Stimulated activated CD4-positive, alpha-beta T cell treated with anti-CD3 and anti-CD28 coated beads, TNF-alpha, amount 100 ng/mL, for 1 hour (primary cell): ENCODE measurements at places on chromosomes 2 and 18.

GRCh38 chr2:143856978-143857377 is 662.9 kb downstream of the ZEB2 start:
- DNase-seq: no peak

GRCh38 chr18:5979971-5980457 is 84.7 kb upstream of the TMEM200C start:
- DNase-seq: no peak

DNA sequence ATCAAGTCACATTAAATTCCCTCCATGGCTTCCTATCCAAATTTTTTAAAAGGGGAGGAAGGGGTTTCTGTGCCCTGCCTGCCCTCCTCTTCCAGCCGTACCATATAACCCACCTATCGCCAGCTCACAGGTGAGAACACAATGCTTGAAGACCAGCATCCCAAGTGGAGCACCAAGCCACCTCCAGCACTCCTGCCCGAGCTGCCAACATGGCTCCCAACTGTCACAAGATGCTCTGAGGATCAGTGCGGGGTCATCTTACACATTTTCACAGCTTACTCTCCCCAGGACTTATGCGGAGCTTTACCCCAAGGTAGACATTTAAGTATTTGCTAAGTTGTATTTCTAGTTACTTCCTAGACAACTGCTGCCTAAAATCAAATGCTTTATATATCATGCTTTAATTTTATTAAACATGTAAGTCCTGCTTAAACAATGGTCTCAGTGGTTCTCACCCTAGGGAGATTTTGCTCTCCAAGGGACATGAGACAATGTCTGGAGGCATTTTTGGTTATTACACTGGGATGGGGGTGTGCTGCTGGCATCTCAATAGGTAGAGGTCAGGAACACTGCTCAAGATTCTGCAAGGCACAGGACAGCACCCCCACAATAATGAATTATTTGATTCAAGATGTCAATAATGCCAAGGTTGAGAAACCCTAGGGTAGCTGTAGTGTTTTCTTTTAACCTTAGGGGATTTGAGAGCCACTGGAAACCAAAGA is 45.8 kb downstream of the SF3B1 start:
- DNase-seq: no peak

- peak; percentile 22 for DNase-seq
Observed at GRCh38 chr2:61538920-61539520, 864 bp upstream of the XPO1 start.

DNA sequence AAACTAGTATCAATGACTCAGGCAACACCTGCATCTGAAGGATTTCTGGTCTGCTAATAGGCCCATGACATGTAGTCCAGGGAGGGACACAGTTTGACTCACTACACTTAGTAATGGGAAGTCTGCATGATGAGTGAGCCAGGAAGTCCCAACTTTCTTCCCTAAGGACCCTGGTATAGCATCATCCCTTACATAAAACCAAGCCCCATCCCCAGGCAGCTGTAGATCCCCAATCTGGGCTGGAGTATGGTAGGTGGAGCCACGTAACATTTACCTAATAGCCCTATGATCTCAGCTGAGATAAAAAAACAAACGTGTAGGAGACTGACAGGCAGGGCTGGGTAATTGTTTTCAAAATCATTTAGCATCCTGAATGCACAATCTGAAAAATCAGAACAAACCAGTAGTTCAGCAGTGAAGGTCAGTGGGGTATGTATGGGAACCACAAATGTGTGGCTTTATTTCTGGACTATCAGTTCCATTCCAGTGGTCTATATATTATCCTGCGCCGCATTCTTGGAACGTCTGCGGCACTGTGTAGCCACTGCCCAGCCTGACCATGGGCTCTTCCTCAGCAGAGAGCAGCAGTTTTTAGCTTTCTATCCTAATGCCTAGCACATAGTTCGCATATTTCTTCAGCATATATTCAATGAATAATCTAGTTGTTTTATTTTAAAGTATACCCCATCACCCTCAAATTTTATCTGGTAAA is 33.5 kb downstream of the EPB41L3 start:
- no peak for DNase-seq

GRCh38 chr18:47999801-48000248 is 69.4 kb upstream of the SMAD2 start:
- DNase-seq: no peak

- DNase-seq: no peak
Observed at GRCh38 chr2:179266271-179266670, 1.6 kb upstream of the SESTD1 start.

DNA sequence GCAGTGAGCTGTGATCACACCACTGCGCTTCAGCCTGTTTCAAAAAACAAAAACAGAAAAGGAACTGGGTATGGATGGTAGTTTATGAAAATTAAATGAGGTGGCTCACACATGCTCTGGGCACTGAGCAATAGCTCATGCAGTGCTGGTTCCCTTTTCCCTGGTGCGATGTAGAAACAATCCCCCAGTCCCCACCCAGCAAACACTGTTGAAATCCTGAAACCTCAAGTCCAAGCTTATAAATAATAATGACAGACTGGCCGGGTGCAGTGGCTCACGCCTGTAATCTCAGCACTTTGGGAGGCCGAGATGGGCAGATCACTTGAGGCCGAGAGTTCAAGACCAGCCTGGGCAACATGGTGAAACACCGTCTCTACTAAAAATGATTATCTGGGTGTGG is 55.4 kb upstream of the SMAD2 start:
- no peak for DNase-seq

DNA sequence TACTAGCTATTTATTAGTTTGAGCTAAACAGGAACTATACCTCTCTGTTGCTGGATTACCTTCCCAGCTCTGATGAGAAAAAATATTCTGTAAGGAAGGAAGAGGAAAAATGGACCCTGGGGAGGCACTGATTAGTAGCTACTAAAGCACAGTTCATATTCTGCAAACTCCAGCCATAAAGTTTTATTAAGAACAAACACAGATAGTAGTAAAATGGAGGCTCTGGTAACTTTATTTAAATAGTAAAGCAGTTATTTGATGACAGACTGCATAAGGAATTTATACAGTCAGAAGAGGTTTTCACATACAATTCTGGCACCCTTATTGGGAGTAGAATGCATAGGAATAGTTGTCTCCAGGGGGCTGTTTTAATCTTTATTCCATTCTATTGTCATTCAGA is 84.1 kb downstream of the XIRP2 start:
- no peak for DNase-seq

DNA sequence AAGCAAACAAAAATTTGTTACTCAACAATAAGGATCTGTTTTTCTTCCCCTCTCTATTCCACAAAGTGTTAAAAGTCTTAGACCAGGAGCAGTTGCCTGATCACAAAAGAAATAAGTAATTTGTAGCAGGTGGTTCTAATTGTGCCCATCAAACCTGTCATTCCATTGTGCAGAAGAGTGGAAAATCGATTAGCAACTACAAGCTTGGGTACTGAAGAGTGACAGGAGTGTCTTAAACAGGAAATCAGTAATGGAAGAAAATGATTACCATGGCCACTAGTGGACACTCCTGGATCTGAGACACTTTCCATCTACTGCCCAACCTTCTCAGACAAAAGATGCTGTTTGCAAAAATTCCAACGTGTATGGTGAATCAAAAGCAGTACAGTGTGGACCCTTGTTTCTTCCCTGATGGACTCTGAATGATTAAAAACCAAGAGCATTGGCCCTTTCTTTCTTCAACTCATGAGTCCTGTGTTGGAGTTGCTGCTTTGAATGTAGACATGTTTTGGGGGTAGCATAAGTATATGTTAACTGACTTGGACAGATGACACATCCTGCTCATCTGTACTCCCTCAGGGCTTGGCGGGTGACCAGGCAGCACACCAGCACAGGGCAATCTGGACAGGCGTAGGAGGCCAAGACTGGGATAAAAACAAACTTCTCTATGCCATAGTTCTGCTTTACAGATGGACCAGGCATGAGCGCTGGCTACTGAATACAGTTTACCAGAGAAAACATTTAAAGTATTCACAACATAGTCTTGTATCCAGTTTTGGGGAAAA is 51.9 kb downstream of the PLA2R1 start:
- no peak for DNase-seq

DNA sequence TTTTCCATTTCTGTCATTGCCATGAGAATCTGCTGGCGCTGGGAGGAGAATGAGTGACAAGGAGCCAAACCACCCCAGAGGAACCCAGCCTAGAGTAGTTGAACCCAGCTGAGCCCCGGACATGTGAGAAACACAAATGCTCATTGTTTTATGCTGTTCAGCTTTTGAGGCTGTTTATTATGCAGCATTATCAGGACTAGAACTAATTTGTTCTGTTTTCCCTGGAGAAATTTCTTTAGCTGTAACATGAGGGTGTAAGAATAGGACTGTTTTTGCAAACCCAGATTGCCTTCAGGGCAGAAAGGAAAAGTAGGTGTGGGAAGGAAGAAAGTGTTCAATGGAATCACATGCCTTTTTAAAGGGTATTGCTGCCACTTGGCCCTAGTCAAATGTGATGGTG is 28.5 kb upstream of the DOCK10 start:
- DNase-seq: no peak

DNA sequence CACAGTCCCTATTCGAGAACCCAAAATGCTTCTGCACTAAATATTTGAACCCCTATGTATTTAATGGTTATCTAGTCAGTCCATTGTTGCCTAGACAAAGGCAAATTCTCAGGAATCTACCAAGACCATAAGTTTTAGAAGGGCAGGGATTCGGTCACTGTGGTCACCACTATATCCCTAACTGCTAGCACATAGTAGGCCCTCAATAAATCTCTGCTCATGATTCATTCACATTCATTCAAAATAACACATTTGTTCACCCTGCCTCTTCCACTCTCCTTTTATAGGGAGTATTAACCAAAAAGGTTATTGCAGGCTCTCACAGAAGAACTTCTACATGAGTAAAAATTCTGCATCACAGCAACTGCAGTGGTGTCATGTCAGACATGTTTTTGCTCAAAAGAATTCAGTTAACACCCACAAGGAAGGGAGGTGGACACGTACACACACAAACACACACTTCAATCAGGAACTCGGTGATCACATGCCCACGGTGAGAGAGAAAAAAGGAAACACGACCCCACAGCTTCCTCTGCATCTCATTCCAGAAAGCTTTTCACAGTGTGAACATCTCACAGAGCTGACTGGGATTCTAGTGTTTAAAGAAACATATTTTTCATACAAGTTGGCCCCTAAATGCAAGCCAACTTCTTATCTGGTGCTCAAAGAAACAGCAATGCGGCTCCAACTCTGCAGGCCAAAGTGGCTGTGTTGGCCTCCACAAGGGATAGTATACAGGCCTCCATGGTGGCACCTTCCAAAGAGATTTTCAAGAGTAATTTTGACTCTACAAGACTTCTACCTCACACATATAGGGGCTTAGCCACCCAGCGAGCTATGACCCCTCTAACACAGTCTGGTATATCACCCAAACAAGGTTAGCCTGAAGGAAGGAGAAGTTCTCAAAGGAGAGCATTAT is 98.0 kb downstream of the ANKRD44 start:
- no peak for DNase-seq

DNA sequence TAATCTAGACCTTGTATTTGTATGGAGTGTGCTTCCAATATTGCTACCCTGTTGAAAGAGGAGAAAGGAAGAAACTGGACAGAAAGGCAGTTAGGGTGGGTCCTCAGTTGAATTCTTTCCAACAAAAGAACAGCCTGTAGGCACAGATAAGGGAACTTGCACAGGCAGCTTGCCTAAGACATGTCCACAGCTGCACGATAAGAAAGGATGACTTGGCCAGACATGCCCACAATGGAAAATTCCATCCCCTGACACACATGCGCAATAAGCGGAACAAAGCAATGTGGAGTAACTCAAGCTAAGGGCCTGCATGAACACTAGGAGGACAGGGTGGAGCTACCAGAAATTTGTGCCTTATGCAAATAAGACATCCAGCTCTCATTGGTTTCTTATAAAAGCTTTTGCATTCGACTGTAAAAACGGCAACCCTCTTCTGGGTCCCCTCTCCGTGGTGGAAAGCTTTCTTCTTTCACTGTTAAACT is 1084.7 kb upstream of the NXPH2 start:
- DNase-seq: no peak

DNA sequence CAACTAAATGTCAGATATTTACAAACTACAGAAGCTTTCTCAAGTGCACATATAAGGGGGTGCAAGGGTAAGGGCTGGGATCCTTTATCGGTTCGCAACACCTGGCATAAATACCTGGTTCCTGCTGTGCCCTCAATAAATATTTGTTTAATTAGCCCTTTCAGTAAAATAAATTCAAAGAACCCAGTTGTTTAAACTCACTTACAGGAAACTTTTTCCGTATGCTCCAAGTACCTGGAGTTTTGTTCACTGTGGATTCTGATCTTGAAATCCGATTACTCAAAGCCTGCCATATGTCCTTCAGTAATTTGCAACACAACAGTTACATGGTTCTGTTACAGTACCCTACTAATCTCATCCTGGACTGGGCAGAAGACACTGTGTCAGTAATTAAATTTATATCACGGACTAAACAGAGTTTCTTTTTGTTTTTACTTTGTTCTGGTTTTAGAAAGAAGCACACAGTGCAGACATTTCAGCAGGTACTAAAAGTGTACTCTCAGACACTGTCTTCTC is 36.9 kb downstream of the TBC1D8 start:
- no peak for DNase-seq

DNA sequence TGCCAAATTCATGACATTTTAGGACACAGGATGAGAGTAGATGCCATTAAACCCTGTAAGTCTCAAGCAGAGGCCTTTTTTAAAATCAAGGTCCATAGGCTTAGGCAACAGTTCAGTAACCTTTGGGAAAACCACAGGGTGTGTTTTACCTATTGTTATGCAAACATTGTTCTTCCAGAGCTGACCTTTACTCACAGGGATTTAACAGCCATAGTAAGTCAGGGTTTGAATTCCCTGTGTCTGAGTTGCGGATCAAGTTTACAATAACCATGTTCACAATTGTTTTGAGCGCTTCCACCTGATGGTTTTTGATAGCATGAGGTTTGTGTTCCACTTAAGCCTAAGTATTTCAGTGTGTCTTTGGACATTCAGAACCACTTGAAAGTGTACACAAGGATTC is 160.1 kb upstream of the BOD1L2 start:
- no peak for DNase-seq

- no peak for DNase-seq
Observed at GRCh38 chr2:61670591-61671501, 132.7 kb upstream of the XPO1 start.

DNA sequence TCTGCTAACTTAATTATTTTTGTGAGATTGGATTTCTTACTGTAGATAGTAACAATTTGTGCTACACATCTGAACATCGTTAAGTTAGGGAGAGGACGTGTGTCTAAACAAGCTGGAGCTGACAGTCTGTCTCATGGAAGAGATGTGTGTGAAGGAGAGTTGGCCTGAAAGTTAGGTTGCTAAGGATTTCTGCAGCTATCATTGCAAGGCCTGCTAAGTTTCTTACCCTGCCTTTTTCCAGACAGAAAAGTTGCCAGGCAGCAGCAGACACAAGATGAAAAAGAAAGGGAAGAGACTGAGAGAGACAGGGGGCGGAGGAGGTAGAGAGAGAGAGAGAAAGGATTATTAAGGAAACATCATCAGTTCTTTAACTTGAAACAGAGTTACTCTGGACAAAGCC is 4.1 kb upstream of the LRP1B start:
- DNase-seq: no peak

GRCh38 chr2:38797250-38797676 is 19.3 kb downstream of the GEMIN6 start:
- no peak for DNase-seq

GRCh38 chr2:98507461-98507860 is 62.8 kb downstream of the INPP4A start:
- no peak for DNase-seq
